ENCODE measurements at places on chromosomes 7 and 10. TPM values are rescaled to one million over a fixed set of nuclear protein-coding genes. Genes with fewer than 3 reads are reported as not detected.

The SLC26A5 gene
- total RNA-seq: not detected

The KLF14 gene
- 0.03 TPM for total RNA-seq

The RBP4 gene
- total RNA-seq: 8.8 TPM

The SEMA3C gene
- 62.4 TPM for total RNA-seq

The PRDX3 gene
- total RNA-seq: 299 TPM

The AKR1C3 gene
- 1,217 TPM for total RNA-seq

The SCIN gene
- total RNA-seq: 0.49 TPM

The CYP2C19 gene
- not detected for total RNA-seq

The ATOH7 gene
- 0.29 TPM for total RNA-seq

The DYDC2 gene
- total RNA-seq: 0.07 TPM

The SUN3 gene
- total RNA-seq: not detected

The CCM2 gene
- 47.8 TPM for total RNA-seq

The CACNA2D1 gene
- total RNA-seq: 6.9 TPM

The CYP3A7 gene
- not detected for total RNA-seq

The OR2A7 gene
- not detected for total RNA-seq

Data from A549 treated with CORT108297 at 1 μM for 4 hours (cell line).